ENCODE measurements at places on chromosomes 4 and X.

GRCh38 chr4:78059524-78059889 lies 2.4 kb downstream of the FRAS1 start:
- peak; percentile 47 for DNase-seq

- no peak for DNase-seq
Observed at GRCh38 chr4:187577941-187578480, 417.6 kb upstream of the ZFP42 start.

- DNase-seq = no peak
Observed at GRCh38 chr4:107655289-107655688, 64.7 kb downstream of the PAPSS1 start.

DNA sequence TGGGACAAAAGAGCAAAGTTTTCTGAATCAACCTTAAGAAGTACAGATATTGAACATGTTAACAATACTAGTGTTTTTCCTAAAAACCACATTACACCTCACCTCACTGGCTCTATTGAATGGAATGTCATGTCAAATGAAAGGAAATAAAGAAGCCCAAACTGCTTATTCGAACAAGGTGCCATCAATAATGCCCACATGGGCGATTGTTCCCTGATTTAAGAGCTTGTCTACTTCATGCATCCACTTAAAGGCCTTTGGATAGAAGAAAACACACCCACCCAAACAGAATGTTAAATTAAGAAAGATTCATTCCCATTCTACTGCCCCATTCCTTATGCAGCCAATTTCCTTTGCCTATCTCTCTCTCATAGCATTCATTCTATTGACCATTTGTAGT lies 118.5 kb upstream of the PAQR3 start:
- DNase-seq = no peak

- DNase-seq = no peak
Observed at GRCh38 chr4:85738721-85739120, 263.8 kb downstream of the ARHGAP24 start.

DNA sequence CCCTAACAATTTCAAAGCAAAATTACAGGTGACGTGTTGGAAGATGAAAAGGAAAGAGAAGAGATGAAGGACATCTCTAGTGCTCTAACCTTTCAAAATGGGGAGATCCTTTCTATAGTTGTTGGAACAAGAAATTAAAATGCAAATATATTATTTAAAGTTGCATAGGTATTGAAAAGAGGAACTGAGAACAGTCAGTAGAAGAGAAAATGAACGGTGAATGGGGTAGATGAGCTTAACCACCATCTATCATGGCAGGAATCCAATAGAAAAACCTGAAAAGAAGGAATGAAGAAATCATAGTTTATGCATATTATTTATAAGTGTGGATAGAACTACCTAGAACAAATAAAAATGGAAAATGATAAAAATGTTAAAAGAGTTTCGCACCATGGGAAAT lies 42.0 kb downstream of the ANXA5 start:
- no peak for DNase-seq

DNA sequence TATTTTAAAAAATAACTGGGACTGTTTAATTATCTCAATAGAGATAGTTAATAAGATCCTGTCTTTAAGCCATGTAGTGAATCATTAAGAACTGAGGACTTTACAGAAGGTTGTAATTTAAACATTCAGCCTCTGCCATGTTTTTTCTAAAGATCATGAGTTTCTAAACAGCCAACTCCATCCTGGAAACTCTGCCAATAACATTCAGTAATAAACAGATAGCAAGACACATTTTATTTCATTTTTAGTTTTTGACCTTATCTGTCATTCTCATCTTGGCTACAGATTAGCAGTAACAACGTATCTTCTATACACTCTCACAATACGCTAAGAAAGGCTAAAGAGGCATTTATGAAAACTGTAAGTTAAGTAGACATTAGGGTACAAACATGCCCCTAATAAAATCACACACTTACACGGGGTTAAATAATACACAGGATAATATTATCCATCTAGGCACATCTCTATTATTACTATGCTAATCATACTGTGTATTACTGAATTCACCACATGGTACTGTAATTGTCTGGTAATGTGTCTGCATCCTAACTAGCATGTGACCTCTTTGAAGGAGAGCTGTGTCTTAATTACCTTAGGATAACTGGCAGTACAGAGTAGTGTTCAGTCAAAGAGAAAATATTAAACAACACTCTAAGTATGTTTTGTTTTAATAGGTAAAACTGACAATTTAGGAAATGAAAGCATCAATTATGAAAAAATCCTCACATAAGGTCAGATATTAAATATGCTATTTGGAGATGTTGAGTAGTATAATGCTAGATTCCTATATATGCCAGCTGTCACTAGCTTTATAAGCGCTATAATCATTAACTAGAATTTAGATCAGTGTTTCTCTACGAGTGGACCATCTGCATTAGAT lies 122.4 kb upstream of the NAP1L5 start:
- DNase-seq = no peak

- DNase-seq = no peak
Observed at GRCh38 chr4:152591876-152592275, 56.0 kb upstream of the FBXW7 start.

DNA sequence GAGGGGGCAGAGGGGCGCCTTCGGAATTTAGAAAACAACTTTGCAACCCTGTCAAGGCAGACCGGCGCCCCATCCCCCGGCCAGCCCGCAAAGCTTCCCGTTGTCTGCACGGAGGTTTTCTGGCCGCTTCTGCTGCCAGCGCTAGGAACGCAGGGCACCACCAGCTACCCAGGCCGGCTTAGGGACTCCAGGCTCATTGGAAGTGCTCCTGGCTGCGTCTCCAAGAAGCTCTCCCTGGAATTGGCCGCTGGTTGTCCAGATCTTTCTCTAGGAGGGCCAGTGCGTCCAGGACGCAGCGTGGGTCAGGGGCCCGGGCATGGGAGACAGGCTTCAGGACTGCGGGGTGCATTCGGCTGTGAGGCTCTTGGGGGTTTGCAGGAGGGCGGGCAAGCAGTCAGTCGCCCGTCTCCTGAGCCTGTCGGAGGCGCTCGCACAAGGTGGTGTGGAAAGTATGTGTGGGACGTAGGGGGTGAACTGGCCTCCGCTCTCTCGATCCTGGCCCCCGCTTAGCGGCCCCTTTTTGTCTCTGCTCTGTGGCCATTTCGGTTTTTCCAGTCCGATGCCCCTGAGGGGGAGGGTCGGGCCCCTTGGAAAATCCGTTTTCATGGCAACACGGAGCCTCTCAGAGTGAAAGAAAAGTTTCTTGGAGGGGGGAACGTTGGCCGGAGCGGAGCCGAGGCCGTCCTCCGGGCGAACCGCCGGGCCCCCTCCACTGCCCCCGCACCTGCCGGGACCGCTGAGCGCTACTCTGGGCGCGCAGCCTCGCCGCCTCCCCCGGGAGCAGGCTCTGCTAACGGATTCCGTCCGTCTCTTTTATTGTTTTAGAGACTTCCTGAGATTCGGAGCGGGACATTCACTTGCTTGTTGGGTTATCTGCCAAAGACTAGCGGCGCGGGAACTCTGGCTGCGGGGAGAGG lies 810 bp upstream of the SOX3 start:
- DNase-seq = peak; percentile 50

- DNase-seq = no peak
Observed at GRCh38 chr4:186881521-186882220, 158.0 kb upstream of the FAT1 start.

DNA sequence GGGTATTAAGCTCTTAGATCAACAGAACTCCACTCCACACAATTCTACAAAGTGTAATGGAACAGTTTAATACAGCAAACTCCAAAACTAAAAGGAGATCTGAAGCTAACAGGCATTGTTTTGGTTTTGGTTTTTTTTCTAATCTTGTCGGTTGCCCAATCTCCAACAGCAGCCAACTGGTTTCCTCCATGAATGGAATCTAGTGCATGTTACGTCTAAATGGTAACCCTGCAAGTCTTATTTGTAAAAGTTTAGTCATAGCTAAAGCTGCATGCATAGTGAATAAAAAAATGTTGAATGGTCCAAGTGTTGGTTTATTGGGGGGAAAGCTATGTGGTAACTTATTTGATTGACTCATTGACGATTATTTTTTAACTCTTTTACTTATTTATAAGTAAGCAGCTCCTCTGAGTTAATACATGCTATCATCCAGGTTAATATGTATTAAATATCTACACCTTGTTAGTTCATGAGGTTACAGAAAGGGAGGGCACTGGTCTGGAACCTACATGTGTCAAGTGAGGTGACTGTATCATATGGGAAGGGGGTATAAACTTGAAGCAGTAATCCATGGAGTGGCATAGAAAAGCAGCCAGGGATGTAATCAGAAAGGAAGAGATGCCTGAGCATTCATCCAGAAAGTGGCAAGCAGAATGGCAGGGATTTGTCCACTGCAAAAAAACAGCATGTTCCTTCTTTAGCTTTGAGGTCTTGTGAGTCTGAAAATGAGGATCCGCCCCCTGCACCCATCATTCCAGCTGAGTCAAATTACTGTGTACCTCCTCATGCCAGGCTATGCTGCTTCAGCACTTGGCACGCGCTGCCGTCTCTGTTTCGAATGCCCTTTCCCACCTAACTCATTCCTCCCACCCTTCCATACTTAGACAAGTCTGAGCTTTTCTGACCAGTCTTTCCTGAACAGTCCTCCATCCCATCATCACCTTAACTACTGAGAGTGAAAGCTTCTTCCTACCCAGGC lies 81.7 kb downstream of the PDGFC start:
- DNase-seq = no peak

DNA sequence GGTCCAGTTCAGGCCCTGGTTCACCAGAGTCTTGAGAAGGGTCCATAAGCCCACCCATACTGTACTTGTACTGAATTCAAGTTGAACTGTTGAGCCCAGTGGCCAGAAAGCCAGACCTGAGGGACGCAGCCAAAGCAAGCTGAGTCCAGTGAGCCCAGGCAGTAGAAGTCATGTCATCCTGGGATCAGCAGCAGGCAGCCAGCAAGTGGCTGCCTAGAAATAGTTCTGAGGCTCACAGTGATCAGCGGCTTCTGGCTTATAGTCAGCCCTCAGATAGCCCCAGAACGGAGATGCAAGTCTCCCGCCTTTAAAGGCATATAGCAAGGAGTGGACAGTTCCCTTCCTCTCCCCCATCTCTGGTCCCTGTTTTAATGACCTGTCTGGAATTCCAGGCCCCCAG lies 347.1 kb downstream of the FBXW7 start:
- DNase-seq = no peak

DNA sequence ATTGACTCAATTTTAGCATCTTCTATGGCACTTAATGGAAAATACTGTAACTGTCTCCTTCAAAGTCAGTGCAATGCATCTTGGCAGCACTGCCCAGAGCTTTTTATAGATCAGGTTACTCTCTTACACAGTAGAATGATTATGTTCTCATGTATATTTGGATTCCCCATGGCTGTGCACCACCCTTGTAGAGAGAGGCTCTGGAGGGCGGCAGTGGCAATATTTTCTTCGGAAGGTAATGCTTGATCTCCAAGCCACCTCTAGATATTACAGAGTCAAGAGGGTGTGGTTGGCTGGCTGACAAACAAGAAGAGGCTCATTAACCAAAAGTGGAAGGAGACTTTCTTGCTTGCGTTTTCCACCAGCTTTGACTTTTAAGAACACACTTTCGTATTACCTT lies 72.8 kb upstream of the ARSJ start:
- no peak for DNase-seq

GRCh38 chr4:26765515-26765914 lies 95.1 kb upstream of the STIM2 start:
- DNase-seq = no peak

DNA sequence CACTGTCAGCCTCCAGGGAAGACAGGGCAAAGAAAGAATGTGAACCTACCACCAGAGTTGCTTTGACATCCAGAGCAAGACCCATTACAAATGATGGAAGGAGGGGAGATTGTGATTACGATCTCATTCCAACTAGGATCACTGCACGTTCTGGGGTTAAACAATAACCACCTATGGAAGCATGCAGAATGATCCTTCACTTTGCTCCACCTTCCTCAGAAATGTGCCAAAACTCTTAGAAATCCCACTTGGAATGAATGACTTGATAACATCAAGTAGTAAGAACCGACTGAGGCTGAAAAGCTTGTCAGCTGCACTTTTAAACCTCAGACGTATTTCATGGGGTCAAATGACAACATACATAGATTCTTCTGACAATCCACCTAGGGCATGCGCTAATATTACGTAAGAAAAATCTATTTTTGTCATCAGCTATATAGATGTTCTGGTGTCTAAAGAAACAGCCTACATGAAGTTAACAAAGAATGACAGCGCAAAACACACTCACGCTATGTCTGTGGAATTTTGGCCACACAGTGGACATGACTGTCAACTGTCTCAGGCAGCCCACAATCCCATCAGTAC lies 3.5 kb upstream of the STS start:
- DNase-seq = no peak

GRCh38 chr4:22363787-22364186 lies 152.1 kb downstream of the ADGRA3 start:
- no peak for DNase-seq

GRCh38 chr4:60611762-60612496 lies 588.2 kb upstream of the ADGRL3 start:
- DNase-seq = no peak

GRCh38 chrX:18721683-18722499 lies 14.4 kb downstream of the PPEF1 start:
- DNase-seq = no peak

GRCh38 chr4:123939621-123940020 lies 543.0 kb downstream of the SPRY1 start:
- DNase-seq = no peak

- no peak for DNase-seq
Observed at GRCh38 chr4:79893456-79893855, 179.6 kb downstream of the ANTXR2 start.

- peak; percentile 68 for DNase-seq
Observed at GRCh38 chrX:51332188-51332942, at the start of gene NUDT10. Gene NUDT10 (plus strand): TSS chrX:51332822. CDS start chrX:51332966, 144 bp downstream.

DNA sequence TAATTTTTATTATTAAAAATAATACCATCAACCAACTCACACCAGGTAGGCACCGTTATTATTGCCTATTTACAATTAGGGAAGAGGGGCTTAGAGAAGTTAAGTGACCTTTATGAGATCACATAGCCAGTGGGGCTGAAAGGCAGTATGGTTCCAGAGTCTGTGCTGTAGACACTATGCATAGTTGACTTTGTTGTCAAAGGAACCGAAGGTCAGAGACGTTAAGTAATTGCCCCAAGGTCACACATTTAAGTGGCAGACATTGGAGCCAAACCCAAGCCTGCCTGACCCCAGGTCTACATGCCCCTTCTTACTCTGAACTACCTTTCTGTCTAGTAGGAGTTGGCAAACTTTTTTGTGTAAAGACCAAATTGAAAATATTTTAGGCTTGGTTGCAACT lies 36.4 kb downstream of the RHOH start:
- no peak for DNase-seq

- DNase-seq = no peak
Observed at GRCh38 chr4:132071815-132072214, 1077.3 kb upstream of the PCDH10 start.

- DNase-seq = no peak
Observed at GRCh38 chrX:132001127-132001526, 22.0 kb upstream of the STK26 start.

GRCh38 chrX:121570072-121570841 lies 522.8 kb downstream of the GLUD2 start:
- no peak for DNase-seq

GRCh38 chrX:119398587-119398973 lies 556 bp upstream of the SLC25A43 start:
- DNase-seq = no peak
